ENCODE measurements at places on chromosomes 12 and 14.

DNA sequence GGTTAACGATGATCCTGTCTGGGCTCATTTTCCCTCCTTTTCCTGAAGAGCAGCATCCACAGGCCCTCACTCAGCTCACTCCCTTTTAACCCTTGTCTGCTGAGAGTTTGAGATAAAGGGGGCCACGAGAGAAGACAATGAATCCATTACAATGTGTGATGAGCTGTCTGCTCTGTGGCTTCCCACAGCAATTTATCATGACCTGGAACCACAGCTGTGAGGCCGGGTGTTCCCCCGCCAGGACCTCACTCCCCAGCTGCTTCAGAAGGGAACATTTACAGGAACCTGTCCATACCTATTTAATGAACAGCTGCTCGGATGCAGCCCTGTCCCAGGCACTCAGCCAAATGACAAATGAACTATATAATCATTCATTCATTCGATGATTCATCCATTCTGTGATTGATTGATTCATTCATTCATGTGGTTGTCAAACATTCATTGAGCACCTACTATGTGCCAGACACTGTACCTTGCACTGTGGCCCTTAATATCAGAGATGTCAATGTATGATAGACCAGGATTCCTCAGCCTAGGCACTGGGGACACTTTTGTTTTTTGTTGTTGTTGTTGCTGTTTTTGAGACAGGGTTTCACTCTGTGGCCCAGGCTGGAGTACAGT, 18.5 kb upstream of the P2RX7 start:
- DNase-seq = no peak

DNA sequence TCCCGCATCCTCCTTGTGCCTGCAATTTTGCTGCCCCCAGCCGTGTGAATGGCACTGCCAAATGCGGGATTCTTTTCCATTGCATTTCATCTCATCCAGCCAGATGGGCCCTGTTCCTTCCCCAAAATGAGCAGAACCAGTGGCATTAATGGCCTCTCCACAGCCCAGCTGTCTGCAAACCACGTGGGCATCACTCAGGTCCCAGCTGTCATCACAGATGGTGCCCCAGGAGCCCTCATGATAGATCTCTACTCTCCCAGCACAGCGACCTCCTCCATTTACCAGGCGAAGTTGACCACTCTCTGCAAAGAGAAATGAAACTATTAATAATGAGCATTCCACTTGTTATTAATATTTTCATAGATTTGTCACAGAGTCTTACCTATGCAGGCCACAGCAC, 17.1 kb downstream of the CD163 start:
- DNase-seq = no peak

DNA sequence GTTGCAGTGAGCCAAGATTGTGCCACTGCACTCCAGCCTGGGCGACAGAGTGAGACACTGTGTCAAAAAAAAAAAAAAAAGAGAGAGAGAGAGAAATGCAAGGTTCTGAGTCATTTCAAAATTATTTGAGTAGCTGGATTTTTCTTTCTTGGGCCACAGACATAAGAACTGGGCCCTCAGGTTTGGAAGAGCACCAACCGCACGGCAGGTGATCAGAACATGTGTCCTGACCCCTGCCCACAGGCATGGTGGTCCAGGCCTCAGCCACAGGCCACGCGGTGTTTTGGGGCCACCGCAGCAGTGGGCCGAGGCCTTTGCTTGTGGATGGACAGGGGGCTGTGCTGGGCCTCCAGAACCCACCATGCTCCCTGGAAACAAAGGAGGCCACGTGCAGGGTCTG, 126.7 kb downstream of the CALM1 start:
- no peak for DNase-seq

DNA sequence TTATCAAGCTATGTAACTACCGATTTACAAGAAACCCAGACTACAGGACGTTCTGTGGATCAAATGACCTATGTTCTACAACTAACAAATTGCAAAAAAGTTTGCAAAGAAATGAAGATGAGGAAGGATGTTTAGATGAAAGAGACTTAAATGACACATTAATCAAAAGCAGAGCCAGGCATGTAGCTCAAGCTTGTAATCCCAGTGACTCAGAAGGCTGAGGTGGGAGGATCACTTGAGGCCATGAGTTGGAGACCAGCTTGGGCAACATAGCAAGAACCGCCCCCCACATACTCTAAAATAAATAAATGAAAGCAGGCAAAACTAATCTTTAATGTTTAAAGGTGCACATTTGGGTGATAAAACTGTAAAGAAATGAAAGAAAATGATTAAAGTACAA, 331.9 kb downstream of the BTG1 start:
- no peak for DNase-seq

DNA sequence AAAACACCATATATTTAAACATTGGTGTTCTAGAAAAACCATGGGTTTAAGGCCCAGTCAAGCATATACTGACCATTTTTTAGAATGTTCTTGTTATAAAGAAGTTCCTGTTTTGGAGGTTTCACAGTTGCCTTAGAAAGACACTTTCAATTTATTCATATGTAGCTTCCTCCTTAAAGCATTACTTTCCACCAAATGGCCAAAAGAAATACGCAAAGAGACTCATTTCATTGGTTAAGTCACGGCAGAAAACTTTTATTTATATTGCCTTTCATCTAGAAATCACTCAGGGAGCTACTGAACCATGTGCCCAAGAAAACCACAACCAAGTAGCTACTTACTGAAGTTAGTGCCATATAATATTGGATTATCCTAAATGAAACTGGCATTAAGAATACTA, 40.0 kb downstream of the MYBPC1 start:
- no peak for DNase-seq

GRCh38 chr12:71742998-71743397, 11.7 kb upstream of the RAB21 start:
- DNase-seq = no peak

DNA sequence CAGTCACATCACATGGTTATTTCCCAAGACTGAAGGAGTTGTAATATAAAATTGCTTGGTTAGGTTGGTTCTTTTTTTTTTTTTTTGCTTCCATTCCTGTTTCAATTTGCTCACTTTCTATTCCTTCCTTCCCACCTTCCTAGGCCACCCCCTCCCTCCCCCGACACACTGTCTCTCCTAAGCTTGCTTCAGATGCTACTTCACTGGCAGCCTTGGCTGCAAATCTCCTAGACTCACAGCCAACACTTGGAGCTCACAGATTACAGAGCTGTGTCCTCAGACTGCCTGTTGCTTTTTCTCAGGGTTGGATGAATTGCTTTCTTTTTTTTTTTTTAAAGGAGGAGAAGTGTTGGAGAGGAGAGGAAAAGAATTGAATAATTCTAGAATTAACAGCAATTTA, 77.3 kb upstream of the GRIN2B start:
- no peak for DNase-seq

DNA sequence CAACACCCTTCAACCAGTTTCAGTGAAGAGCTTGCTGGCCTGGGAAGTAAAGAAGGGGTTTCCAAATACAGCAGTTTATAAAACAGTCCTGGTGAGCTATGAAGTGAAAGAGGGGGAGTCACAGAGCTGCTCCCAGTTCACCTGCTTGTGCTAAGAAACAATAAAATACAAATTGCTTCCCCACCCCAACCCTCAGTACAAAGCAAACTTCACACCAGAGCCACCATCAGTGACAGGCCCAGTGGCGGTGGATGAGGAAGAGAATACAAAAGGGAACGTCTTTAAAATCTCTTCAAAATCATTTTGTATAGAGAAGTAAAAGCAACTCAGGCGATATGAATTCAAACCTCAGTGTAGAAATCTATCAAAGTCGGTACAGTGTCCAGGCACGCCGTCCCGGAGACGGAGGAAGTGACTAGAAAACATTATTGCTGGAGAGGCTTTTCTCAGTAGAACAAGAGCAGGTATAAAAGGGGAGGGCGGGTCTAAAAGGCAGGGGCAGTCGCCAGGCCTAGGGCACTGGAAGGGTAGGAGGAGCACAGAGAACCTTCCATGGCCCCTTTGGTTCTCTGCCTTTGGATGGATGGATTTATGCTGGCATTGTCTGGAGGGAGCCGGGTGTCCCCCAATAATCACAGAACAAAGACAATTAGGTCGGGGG, 10.5 kb upstream of the RPLP0 start:
- DNase-seq = no peak

DNA sequence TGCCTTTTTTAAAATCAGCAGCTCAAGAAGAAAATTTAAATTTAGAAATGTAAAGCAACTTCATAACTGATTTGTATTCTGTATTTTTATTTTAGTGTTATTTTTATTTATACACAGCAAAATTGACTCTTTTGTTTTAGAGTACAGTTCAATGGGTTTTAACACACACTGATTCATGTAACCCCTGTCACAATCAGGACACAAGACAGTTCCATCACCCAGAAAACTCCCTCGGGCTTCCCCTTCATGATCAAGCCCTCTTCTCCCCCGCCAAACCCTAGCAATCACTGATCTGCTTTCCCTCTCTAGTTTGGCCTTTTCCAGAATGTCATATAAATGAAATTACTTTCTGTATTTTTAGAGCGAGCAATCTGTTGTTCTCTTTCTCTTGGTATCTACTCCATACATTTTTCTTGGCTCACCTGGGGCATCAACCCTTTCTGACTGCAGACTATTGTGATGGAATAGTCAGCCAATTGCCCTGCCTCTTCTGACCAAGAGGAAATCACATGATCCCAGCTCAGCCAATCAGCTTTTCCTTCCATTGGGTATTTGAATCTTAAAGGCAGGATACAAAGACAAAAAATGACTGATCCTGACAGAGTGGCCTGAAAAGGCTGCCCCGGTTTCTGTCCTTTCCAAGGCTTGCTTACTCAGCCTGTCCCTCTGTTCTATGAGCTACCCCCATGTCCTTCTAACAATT, 5.3 kb downstream of the SLC5A8 start:
- DNase-seq = no peak

Measured in stimulated activated CD4-positive, alpha-beta T cell treated with anti-CD3 and anti-CD28 coated beads, TNF-alpha, amount 100 ng/mL, for 4 hours (primary cell).